ENCODE measurements at places on chromosomes 2 and 18. TPM values are rescaled to one million over a fixed set of nuclear protein-coding genes. Genes with fewer than 3 reads are reported as not detected.

The ADD2 gene
- total RNA-seq = 3.1 TPM

- no peak overlapping the region for H3K4me3 ChIP-seq
- no peaks in the 10 kb centered on the region for H3K4me1 ChIP-seq
- H3K27me3 ChIP-seq = peaks cover 21% of the 10 kb centered on the region
- DNase-seq = no peak
Measured at GRCh38 chr2:239425631-239426030, 24.8 kb upstream of the HDAC4 start.

GRCh38 chr2:174615871-174616436 lies 18.4 kb upstream of the WIPF1 start:
- peak overlapping the region; percentile 80 for H3K27ac ChIP-seq
- peak overlapping the region; percentile 9 for H3K4me3 ChIP-seq
- H3K27me3 ChIP-seq = no peaks in the 10 kb centered on the region
- peaks cover 72% of the 10 kb centered on the region for H3K4me1 ChIP-seq

DNA sequence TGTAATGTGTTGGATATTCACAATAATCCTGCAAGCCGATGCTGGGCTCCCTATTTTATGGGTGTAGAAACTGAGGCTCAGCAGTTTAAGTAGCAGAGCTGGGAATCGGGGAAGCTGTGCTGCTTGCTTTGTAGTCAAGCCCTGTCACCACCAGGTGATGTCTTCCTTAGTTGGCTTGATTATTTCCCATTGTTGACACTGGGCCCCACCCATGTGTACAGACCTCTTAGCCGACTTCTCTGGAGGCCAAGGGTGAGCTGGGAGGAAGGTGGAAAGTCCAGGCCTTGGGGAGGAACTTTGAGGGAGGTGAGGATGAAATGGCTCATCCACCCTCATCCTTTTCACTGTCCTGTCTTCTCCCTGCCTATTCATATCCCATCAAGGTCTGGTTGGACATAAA lies 60.0 kb downstream of the CAPN13 start:
- H3K27ac ChIP-seq = no peak overlapping the region
- no peaks in the 10 kb centered on the region for H3K27me3 ChIP-seq
- no peak overlapping the region for H3K4me3 ChIP-seq

The MOCOS gene
- total RNA-seq = 0.16 TPM

DNA sequence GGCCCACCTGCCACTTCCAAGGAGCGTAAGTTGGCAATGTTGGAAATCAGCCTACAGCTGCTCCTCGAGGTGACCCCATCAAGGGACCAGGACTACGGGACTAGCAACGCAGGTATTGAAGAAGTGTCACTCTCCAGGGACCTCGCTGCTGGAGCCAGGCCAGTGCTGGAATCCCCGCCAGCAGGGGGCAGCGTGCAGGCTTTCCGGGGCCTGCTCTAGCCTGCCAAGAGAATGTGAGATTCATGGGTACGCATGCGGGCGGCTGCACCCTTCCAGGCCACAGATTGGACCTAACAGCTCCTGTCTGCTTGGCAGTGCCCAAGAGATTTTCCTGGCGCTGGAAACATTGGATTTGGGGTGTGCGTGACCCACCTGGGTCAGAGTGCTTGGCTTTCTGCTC lies 182.8 kb upstream of the RAB12 start:
- H3K27me3 ChIP-seq = no peaks in the 10 kb centered on the region
- H3K27ac ChIP-seq = no peak overlapping the region
- H3K4me3 ChIP-seq = no peak overlapping the region

- H3K4me3 ChIP-seq = no peak overlapping the region
- H3K27ac ChIP-seq = no peak overlapping the region
- no peak for DNase-seq
- no peaks in the 10 kb centered on the region for H3K27me3 ChIP-seq
Measured at GRCh38 chr2:133591164-133591563, 22.9 kb upstream of the NCKAP5 start.

DNA sequence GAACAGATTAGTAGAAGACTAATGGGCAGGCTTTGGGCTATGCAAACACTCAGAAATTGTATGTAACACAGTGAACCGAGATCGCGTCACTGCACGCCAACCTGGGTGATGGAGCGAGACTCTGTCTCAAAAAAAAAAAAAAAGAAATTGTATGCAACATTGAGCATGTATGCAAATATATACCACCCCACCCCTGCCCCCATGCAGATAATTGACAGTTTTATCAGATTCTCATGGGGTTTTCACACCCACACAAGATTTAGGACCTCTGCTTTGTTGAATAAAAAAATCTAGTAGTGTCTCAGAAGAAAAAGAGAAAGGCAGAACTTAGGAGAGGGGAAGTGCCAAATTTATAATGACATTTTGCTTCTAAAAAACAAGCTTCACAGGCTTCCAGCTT lies 131.6 kb upstream of the FN1 start:
- no peaks in the 10 kb centered on the region for H3K36me3 ChIP-seq
- H3K4me3 ChIP-seq = no peak overlapping the region
- no peak overlapping the region for H3K27ac ChIP-seq
- H3K4me1 ChIP-seq = no peaks in the 10 kb centered on the region
- peaks cover 8% of the 10 kb centered on the region for H3K27me3 ChIP-seq

DNA sequence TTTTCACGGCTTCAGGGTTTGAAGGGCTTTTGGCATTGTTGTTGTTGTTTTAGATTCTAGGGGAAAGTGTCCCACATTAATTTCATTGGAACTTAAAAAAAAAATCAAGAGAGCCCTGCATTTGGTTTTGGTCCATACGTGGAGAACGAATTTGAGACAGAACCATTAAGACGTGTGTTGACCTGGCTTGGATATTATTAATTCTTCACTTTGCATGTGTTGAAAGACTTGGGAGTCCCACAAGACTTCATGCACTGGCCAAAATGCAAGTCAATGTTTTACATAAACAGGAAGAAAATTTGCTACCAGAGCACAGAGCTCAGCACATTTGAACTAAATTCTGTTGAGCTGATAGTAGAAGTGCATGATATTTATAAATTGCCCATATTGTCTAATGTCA lies 761.2 kb upstream of the ACVR2A start:
- no peaks in the 10 kb centered on the region for H3K36me3 ChIP-seq
- no peak overlapping the region for H3K27ac ChIP-seq
- H3K27me3 ChIP-seq = peaks cover 5% of the 10 kb centered on the region
- peaks cover 5% of the 10 kb centered on the region for H3K4me1 ChIP-seq
- DNase-seq = no peak

The NYAP2 gene
- total RNA-seq = not detected

- no peaks in the 10 kb centered on the region for H3K27me3 ChIP-seq
- H3K27ac ChIP-seq = no peak overlapping the region
- no peak overlapping the region for H3K4me3 ChIP-seq
- H3K36me3 ChIP-seq = no peaks in the 10 kb centered on the region
Measured at GRCh38 chr2:21317131-21317530, 193.4 kb downstream of the TDRD15 start.

GRCh38 chr18:54805571-54806334 lies 22.5 kb upstream of the RAB27B start:
- no peaks in the 10 kb centered on the region for H3K36me3 ChIP-seq
- H3K4me3 ChIP-seq = no peak overlapping the region
- H3K27ac ChIP-seq = peak overlapping the region; percentile 64
- H3K4me1 ChIP-seq = peaks cover 22% of the 10 kb centered on the region
- H3K27me3 ChIP-seq = peaks cover 22% of the 10 kb centered on the region

The PELI1 gene
- total RNA-seq = 21.6 TPM

The FHL2 gene
- total RNA-seq = 5.6 TPM

The GAL3ST2 gene
- total RNA-seq = 1.3 TPM

The GALR1 gene
- not detected for total RNA-seq

The HTR2B gene
- total RNA-seq = not detected

DNA sequence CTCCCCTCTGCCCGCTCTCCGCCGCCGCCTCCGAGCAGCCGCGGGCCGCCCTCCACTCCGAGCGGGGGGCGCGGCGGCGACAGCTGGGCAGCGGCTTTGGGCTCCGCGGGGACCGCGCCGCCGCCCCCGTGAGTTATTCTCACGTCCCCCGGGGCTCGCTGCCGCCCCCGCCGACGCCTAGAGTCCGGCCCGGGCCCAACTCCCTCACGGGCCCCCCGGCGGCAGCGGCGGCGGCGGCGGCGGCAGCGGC lies 645 bp downstream of the MIB1 start:
- H3K4me3 ChIP-seq = no peak overlapping the region
- peaks cover 37% of the 10 kb centered on the region for H3K4me1 ChIP-seq
- no peak overlapping the region for H3K27ac ChIP-seq
- no peak for DNase-seq
- peaks cover 25% of the 10 kb centered on the region for H3K36me3 ChIP-seq

DNA sequence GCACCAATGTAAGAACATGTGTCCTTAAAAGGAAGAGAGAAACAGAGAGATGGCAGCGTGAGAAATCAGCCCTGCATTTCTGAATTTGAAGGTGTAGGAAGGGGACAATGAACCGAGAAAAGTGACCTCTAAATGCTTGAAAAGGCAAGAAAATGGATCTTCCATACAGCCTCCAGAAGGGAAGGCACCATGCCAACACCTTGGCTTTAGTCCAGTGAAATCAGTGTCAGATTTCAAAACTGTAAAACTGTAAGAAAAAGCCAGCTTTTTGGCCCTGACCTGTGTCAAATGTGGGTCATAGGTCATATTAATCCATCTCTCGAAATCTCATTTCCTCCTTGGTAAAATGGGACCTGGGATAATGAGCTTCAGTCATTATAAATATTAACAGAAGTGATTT lies 762.3 kb downstream of the DCDC2C start:
- no peak for DNase-seq
- H3K27me3 ChIP-seq = no peaks in the 10 kb centered on the region
- no peaks in the 10 kb centered on the region for H3K4me1 ChIP-seq
- no peak overlapping the region for H3K4me3 ChIP-seq
- no peak overlapping the region for H3K27ac ChIP-seq

DNA sequence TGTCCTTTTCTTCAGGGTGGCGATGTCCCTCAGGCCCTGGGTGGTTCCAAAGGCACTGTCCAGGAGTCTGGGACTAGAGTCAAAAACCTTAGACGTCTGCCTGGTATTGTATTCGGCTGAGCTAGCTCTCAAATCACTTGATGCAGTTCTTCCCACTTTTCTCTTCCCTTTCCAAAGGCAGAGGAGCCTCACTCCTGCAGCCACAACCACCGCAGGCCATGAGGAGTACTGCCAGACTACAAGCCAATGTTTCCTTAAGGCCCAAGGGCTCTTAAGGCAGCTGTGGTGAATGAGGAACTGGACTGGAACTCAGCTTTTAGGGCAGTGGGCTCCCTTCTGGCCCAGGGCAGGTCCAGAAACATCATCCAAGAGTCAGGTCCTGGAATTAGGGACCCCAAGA lies 360.7 kb downstream of the SPAG16 start:
- no peak overlapping the region for H3K4me3 ChIP-seq
- H3K27ac ChIP-seq = no peak overlapping the region
- H3K36me3 ChIP-seq = no peaks in the 10 kb centered on the region
- no peak for DNase-seq

DNA sequence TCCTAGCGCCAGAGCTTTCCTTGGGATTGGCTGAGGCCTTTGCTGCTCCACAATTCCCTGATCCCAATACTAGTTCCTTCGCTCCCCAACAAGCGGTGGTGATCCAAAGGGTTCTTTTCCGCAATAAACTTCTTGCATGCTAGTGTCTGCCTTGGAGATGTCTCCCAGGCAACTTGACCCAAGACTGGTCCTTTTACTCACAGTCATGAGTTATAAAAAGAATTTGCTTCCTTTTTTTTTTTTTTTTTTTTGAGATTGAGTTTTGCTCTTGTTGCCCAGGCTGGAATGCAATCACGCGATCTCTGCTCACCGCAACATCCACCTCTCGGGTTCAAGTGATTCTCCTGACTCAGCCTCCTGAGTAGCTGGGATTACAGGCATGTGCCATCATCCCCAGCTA lies 89.8 kb upstream of the SP3 start:
- DNase-seq = no peak
- no peak overlapping the region for H3K4me3 ChIP-seq
- no peak overlapping the region for H3K27ac ChIP-seq
- H3K27me3 ChIP-seq = peaks cover 16% of the 10 kb centered on the region

DNA sequence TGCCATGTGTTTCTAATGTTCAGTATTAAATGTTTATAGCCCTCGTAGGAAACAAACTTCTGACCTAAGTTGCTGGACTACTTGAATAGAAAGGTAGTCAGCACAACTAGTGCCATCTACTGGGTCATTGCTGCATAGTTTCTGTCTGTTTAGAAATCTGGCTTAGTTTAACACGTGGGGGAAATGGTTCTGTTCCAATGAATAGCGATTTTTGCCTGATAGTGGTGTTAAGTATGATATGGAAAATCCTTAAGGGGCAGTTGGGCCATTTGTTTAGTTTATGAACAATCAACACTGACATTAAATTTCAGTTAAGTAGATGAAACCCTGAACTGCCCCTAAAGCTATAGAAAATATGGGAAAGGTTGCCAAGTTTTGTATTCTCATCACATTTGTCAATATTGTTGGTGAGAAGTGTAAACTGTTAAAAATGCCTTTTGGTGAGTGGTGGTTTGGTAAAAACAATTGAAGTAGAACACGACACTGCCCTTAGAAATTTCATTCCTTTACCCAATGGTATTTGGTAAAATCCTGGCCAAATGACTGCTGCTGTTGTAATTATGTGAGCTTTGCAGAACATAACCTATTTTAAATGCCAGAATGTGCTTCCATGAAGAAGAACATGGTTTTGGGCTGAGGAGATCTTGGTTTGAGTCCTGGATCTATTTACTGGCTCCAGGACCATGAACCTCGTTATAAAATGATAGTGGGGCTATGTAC lies 13.2 kb downstream of the NABP1 start:
- peaks cover 43% of the 10 kb centered on the region for H3K4me1 ChIP-seq
- no peak for DNase-seq
- no peaks in the 10 kb centered on the region for H3K27me3 ChIP-seq
- H3K4me3 ChIP-seq = no peak overlapping the region
- peak overlapping the region; percentile 70 for H3K27ac ChIP-seq

- no peak for DNase-seq
- H3K27me3 ChIP-seq = peaks cover 65% of the 10 kb centered on the region
- peaks cover 4% of the 10 kb centered on the region for H3K4me1 ChIP-seq
- H3K27ac ChIP-seq = no peak overlapping the region
- no peak overlapping the region for H3K4me3 ChIP-seq
Measured at GRCh38 chr18:24482821-24483220, 22.4 kb downstream of the HRH4 start.

The FAM124B gene
- total RNA-seq = 2.0 TPM

- no peaks in the 10 kb centered on the region for H3K27me3 ChIP-seq
- H3K36me3 ChIP-seq = no peaks in the 10 kb centered on the region
- peak overlapping the region; percentile 68 for H3K27ac ChIP-seq
- H3K4me1 ChIP-seq = peaks cover 42% of the 10 kb centered on the region
- H3K4me3 ChIP-seq = no peak overlapping the region
Measured at GRCh38 chr2:46066116-46066515, 231.1 kb upstream of the EPAS1 start.

The BARD1 gene
- 33.2 TPM for total RNA-seq

The FEV gene
- total RNA-seq = not detected

The KIAA2012 gene
- not detected for total RNA-seq

The MTIF2 gene
- 42.7 TPM for total RNA-seq

DNA sequence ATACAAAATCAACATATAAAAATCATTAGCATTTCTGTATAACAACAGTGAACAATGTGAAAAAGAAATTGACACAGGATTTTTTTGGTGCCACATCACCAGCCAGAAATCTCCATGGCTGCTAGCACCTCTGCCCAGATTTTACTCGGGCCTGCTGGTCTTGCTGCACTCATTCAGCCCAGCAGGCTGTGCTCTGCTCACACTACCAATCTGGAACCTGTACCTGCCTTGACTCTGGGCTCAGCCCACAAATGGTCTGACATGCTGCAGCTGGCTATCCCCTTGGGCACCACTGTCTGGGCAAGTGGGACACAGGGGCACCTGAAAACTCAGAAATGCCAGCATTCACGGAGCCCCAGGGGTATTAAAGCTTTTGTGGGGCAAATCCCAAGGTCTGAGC lies 392.5 kb upstream of the NRXN1 start:
- no peak overlapping the region for H3K27ac ChIP-seq
- H3K4me1 ChIP-seq = no peaks in the 10 kb centered on the region
- H3K36me3 ChIP-seq = no peaks in the 10 kb centered on the region
- H3K27me3 ChIP-seq = no peaks in the 10 kb centered on the region
- no peak for DNase-seq

The WIPF1 gene
- 287 TPM for total RNA-seq
